ENCODE measurements at places on chromosomes 4 and X. TPM values are rescaled to one million over a fixed set of nuclear protein-coding genes. Genes with fewer than 3 reads are reported as not detected.

DNA sequence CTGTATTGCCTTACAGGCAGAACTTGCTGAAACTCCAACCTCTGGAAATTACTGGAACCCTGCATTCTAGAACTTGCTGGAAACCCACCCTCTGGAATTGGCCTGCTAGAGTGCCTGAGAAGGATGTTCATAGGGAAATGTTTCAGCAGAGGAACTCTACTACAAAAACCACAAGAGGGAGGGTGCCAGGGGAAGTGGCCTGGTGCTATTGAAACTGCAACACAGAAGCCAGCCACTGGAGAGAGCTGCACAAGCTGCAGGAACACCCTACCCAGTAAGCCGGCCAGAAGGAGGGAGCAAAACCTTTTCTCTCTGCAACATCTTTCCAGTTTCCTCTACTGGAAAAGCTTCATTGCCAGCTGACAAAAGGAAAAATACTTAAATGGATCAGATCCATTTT is 2.5 kb upstream of the BRWD3 start:
- peak; percentile 6 for DNase-seq
- no peaks in the 10 kb centered on the region for H3K36me3 ChIP-seq
- no peaks in the 10 kb centered on the region for H3K4me1 ChIP-seq
- H3K4me3 ChIP-seq: no peak overlapping the region

DNA sequence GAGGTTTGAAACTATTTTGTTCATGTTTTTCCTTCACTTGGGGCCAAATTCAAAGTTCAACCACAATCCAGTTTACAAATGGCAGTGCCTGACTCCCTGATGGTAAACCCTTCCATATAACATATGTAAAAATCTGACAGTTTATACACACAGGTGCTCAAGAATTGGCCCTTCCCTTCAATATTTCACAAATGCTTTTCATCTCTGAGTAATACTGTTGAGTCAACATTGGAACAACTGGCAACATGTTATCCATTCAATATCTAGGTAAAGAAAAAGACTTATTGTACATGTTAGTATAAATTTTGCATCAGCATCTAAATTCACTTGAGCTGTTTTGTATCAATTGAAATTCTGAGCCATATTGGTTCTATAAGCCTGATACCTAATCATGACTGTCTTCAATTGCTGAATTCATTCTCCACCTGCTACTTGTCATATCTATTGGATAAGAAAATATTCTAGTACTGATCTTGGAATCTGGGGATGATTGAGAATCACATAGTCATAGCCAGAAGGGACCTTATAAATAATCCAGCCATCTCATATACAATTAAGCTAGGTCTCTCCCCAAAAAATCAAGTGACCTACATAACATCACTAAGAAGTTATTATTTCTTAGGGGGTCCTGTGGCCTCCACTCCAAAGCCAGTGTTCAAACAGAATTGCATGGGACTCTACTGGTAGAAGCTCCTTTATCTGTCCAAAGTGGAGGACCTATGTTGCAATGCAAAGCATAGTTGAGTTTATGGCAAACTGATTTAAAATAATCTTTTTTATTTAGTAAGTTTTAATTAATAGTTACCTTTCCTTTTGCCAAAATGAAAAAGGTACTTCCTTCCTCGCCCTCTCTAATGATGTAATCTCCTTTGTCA is 61.9 kb downstream of the PRKG2 start:
- H3K27ac ChIP-seq: no peak overlapping the region
- no peaks in the 10 kb centered on the region for H3K4me1 ChIP-seq
- no peaks in the 10 kb centered on the region for H3K36me3 ChIP-seq
- no peak for DNase-seq

DNA sequence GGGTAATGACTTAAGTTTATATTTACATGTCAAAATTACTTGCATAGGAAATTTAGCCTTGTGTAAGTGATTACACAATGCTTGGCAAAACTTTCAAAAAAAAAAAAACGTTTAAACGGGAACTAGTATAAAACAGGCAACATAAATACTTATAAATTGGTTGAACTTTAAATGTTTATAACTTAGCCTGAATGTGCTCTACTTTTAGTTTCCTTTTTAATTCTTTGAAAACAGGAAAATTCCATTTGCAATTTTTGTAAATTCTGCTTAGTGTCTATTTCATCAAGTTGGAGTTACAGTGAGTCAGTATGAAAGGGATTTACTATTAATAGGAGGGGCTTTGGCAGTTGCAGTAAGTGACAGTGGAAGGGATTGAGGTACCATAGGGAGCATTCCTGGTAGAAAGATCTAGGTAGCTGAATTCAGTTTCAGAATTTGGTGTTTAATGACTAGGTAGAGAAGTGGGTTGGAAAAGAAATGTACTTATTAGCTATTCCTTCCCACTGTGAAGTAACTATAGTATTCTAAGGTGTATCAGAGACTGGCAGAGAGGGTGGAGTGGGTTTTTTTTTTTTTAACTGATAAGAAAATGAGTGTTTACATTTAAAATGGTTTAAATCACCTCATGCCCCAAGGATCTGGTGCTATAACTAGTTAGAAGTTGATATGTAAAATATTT is 2.8 kb downstream of the STAG2 start:
- no peaks in the 10 kb centered on the region for H3K27me3 ChIP-seq
- peak overlapping the region; percentile 45 for H3K27ac ChIP-seq
- peak; percentile 82 for DNase-seq
- no peaks in the 10 kb centered on the region for H3K36me3 ChIP-seq
- no peak overlapping the region for H3K4me3 ChIP-seq

Gene GPC4
- 60.4 TPM for total RNA-seq

Gene HSD17B10
- 28.0 TPM for total RNA-seq

GRCh38 chr4:15381806-15382338 is 46.0 kb upstream of the C1QTNF7 start:
- H3K27me3 ChIP-seq: no peaks in the 10 kb centered on the region
- DNase-seq: no peak
- no peak overlapping the region for H3K27ac ChIP-seq
- H3K4me3 ChIP-seq: no peak overlapping the region
- peaks cover 15% of the 10 kb centered on the region for H3K4me1 ChIP-seq

Gene FAM149A
- 14.4 TPM for total RNA-seq

Gene ZNF157
- total RNA-seq: 0.40 TPM

DNA sequence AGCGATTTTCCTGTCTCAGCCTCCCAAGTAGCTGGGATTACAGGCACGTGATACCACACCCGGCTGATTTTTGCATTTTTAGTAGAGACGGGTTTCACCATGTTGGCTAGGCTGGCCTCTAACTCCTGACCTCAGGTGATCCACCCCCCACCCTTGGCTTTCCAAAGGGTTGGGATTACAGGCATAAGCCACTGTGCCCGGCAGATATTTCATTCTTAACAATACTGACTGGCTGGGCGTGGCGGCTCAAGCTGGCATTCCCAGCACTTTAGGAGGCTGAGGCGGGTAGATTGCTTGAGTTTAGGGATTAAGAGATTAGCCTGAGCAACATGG is 1.3 kb downstream of the PQBP1 start:
- H3K27ac ChIP-seq: no peak overlapping the region
- DNase-seq: no peak
- H3K36me3 ChIP-seq: peaks cover 5% of the 10 kb centered on the region
- no peak overlapping the region for H3K4me3 ChIP-seq
- H3K27me3 ChIP-seq: no peaks in the 10 kb centered on the region

GRCh38 chr4:145417348-145418130 is 64.1 kb upstream of the SMAD1 start:
- no peaks in the 10 kb centered on the region for H3K36me3 ChIP-seq
- no peaks in the 10 kb centered on the region for H3K4me1 ChIP-seq
- H3K27me3 ChIP-seq: no peaks in the 10 kb centered on the region
- no peak overlapping the region for H3K4me3 ChIP-seq
- no peak for DNase-seq
- no peak overlapping the region for H3K27ac ChIP-seq

- no peaks in the 10 kb centered on the region for H3K27me3 ChIP-seq
- no peaks in the 10 kb centered on the region for H3K36me3 ChIP-seq
- no peaks in the 10 kb centered on the region for H3K4me1 ChIP-seq
- DNase-seq: no peak
- no peak overlapping the region for H3K4me3 ChIP-seq
These were observed 114.2 kb downstream of the COMMD8 start for GRCh38 chr4:47349326-47349725.

- no peaks in the 10 kb centered on the region for H3K36me3 ChIP-seq
- H3K4me1 ChIP-seq: no peaks in the 10 kb centered on the region
- H3K4me3 ChIP-seq: no peak overlapping the region
- H3K27me3 ChIP-seq: no peaks in the 10 kb centered on the region
- no peak overlapping the region for H3K27ac ChIP-seq
These were observed 210.0 kb downstream of the HS3ST1 start for GRCh38 chr4:11218692-11219091.

DNA sequence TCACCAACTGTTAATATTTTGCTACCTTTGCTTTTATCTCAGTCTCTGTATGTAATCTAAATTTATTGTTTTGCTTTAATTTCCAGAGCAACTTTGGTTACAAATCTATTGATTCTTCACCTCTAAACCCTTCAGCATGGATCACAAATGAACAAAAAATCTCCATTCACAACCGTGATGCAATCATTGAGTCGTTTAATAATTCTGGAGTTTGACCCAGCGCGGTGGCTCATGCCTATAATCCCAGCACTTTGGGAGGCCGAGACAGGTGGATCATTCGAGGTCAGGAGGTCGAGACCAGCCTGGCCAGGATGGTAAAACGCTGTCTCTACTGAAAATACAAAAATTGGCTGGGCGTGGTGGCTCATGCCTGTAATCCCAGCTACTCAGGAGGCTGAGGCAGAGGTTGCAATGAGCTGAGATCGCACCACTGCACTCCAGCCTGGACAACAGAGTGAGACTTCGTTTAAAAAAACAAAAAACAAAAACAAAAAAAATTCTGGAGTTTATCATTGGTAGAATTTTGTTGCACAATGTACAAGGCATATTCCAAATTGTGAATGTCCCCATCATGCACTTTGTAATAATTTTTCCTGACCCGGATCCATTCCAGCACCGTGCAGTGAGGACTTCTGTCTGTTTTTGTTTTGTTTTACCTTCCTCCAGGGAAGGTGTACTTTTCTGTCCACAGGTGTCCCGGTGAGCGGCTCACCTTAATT is 2.3 kb upstream of the IDUA start:
- DNase-seq: no peak
- no peaks in the 10 kb centered on the region for H3K36me3 ChIP-seq
- H3K27me3 ChIP-seq: no peaks in the 10 kb centered on the region
- H3K4me1 ChIP-seq: peaks cover 21% of the 10 kb centered on the region

DNA sequence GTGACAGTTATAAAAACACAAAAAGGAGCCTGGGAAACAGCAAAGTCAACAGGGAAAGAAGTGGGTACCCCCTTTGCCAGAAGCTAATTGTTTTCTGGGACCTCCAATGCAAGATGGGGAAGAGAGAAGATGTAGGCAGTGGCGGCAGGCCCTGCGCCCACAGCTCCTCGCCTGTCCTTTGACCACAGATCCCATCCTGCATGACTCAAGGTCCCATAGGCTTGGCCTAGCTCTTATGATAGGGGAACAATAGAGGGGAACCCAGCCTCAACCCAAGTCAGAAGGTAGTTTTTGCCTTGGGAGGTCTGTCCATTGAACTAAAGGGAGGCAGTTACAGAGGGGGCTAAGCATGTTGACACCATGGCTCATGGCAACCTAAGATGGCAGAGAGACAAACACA is 14.2 kb downstream of the ZMYM3 start:
- no peak overlapping the region for H3K4me3 ChIP-seq
- no peak for DNase-seq
- no peaks in the 10 kb centered on the region for H3K27me3 ChIP-seq

- no peaks in the 10 kb centered on the region for H3K4me1 ChIP-seq
- no peak overlapping the region for H3K27ac ChIP-seq
- H3K27me3 ChIP-seq: no peaks in the 10 kb centered on the region
- H3K36me3 ChIP-seq: no peaks in the 10 kb centered on the region
- no peak for DNase-seq
These were observed 6.5 kb upstream of the GLRA3 start for GRCh38 chr4:174835536-174835935.

DNA sequence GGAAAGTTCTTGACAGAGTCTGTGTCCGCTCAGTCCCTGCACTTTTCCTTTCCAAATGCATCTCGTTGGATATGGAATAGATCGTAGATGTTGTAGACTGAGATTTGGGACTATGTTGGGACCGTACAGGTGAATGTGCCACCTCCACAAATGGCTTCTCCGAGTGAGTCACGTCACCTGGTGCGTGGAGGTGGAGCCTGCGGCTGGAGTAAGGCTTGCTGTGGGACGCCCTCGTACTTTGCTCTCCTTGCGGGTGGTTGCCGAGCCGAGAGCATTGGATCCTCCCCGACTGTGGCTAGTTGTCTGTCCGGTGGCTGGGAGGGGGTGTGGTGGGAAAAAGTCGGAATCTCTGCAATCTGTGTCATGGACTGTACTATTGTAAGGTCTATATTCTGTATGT is 60.5 kb downstream of the NELFA start:
- no peak for DNase-seq
- H3K27me3 ChIP-seq: no peaks in the 10 kb centered on the region
- no peaks in the 10 kb centered on the region for H3K4me1 ChIP-seq
- H3K27ac ChIP-seq: no peak overlapping the region
- H3K4me3 ChIP-seq: no peak overlapping the region

DNA sequence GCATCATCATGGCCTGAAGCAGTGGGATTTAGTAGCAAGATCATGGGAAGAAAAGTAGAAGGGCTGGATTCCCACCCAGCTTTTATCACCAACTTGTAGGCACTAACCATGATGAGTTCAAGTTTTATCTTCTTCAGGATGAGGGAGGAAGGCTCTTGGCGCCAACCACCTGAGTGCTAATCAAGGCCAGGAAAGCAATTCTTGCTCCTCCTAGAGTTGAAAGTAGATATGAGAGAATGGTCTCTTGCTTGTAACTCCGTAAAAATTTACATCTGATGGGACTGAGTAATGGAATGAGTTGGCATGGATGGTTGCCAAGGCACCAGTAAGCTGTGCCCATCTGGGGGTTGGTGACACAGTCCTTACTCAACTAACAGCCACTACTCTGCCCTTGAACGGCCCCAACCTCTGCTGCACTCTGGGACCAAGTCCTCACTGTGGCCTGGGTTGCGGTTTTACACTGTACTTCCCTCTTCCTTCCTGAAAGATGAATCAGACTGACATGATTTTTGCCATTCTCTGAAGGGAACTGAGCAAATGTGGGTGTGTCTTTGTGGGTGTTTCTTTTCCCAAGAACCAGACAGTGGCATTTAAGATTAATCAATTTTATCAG is 39.4 kb upstream of the NDP start:
- no peaks in the 10 kb centered on the region for H3K27me3 ChIP-seq
- H3K27ac ChIP-seq: no peak overlapping the region
- no peaks in the 10 kb centered on the region for H3K4me1 ChIP-seq
- no peak overlapping the region for H3K4me3 ChIP-seq
- no peak for DNase-seq
